Common myeloid progenitor, CD34-positive (primary cell): ENCODE measurements at places on chromosomes 2 and 18.
A peak's percentile ranks its signal among the peaks of the same experiment; 100 is the strongest.

DNA sequence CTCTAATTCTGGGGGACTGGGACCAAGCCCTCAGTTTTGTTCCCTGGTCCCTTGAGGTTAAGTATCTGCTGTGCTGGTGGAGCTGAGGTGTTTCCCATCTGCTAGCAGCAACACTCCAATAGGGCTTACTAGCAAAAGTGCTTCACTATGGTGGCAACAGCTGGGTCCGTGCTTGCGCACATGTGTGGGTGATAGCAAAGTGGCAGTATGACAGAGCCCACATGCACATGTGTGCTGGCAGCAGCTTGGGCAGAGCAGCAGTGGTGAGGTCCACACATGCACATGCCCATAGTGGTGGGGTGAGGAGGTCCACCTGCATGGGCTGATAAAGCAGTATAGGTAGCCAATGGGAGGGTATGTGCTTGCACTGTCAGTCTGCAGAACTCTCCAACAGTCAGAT is 1723.7 kb downstream of the SUCLG1 start:
- DNase-seq, result no peak

- DNase-seq, result no peak
Measured at GRCh38 chr2:95056461-95057459, 31.3 kb downstream of the MAL start.

- peak; percentile 67 for DNase-seq
Measured at GRCh38 chr2:162153608-162154224, 1.7 kb upstream of the GCG start.

DNA sequence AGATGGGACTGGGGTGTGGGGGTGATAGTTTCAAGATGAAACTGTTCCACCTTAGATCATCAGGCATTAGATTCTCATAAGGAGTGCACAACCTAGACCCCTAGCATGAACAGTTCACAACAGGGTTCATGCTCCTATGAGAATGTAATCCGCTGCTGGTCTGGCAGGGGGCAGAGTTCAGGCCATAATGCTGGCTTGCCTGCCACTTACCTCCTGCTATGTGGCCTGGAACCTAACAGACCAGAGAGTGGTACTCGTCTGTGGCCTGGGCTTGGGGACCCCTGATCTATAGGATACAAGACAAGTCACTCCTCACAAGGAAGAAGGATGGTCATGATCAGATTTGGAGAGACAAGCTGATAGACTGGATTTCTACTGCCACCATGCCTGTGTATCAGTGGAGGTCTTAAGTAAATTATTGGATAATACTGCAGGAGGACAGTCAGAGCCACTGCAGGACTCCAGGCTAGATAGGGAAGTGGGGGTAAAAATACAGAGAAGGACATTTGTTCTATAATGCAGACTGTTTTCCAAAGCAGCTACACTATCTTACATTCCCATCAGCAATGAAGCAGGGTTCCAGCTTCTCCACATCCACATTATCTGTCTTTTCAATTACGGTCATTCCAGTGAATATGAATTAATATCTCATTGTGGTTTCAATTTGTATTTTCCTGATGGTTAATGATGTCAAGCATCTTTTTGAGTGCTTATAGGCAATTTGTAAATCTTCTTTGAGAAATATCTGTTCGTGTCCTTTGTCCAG is 28.8 kb upstream of the APOB start:
- no peak for DNase-seq

DNA sequence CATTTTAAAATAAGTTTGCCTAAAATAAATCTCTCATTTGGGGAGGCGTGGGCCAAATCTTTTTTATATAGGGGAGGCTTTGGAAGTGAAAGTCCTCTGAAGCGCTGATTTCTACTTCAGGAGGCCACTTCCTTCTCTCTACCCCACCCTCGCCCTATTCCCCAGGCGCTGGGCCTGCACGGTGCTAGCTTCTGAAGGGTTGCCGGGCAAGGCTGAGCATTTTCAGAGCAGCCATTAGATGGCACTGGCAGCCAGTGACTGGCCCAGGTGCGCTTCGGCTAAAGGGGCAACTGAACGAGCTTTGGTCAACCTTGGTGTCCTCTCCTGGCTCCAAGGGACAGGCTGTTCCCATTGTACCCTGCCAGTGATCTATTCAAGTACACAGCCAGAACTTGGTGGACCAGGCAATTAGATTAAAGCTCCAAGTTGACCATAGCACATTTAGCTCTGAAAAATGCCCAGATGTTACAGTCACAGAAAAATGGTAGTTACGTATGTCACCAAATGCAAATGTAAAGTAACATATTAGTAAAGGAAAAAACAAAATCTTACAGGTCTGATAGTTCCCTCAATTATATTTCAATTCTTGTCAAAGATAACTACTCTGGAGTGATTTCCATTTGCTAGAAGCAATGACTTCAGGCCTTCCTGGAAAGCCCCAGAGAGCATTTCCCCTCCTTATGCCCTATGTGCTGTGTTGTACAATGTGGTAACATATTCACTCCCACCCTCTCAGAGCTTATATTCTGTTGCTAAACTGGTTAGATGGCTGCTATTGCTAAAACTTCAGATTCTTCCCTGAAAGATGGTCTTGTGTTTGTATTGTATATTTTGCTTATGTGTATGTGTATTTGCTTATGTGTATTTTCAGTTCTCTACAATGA is 2.1 kb downstream of the POMC start:
- peak; percentile 49 for DNase-seq

DNA sequence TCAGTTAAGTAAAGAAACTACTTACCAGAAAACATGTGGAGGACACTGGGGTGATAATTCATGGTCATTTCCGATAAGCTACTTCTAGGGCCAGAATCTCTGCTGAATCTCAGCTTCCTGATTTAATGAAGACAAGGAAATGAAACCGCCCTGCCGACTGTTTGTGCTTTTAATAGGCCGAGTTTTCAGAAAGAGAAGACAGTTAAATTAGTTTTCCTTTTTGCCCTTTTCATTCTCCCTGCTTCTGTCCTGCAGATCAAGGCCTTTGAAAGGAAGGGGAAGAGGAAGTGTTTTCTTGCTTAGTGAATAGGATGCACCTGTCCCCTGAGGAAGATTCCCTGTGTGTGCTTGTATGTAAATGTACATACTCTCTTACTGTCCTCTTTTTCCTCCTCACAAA is 126.6 kb downstream of the SH3RF3 start:
- no peak for DNase-seq

- DNase-seq, result no peak
Measured at GRCh38 chr2:6958616-6959235, 41.5 kb downstream of the RNF144A start.

DNA sequence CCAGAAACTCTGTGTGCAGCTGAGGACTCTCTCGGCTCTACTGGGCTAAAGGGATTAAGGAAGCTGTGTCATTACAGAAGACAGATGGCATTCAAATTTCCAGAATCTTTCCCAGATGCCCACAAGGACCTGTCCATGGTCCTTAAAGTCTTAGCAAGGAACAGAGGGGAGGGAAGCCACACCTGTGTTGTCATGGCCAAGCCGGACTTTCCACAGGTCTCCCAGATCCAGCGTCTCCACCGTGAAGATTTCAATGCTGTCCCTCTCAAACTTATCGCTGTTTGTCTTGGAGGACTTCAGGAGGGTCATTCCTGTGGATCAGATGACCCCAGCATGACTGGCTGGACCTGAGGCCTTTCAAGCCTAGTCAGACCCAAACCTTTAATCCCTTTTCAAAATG is 114.5 kb downstream of the LOXHD1 start:
- no peak for DNase-seq

DNA sequence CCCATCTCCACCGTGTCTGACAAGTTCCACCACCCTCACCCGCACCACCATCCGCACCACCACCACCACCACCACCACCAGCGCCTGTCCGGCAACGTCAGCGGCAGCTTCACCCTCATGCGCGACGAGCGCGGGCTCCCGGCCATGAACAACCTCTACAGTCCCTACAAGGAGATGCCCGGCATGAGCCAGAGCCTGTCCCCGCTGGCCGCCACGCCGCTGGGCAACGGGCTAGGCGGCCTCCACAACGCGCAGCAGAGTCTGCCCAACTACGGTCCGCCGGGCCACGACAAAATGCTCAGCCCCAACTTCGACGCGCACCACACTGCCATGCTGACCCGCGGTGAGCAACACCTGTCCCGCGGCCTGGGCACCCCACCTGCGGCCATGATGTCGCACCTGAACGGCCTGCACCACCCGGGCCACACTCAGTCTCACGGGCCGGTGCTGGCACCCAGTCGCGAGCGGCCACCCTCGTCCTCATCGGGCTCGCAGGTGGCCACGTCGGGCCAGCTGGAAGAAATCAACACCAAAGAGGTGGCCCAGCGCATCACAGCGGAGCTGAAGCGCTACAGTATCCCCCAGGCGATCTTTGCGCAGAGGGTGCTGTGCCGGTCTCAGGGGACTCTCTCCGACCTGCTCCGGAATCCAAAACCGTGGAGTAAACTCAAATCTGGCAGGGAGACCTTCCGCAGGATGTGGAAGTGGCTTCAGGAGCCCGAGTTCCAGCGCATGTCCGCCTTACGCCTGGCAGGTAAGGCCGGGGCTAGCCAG is 1.2 kb downstream of the ONECUT2 start:
- DNase-seq, result no peak

DNA sequence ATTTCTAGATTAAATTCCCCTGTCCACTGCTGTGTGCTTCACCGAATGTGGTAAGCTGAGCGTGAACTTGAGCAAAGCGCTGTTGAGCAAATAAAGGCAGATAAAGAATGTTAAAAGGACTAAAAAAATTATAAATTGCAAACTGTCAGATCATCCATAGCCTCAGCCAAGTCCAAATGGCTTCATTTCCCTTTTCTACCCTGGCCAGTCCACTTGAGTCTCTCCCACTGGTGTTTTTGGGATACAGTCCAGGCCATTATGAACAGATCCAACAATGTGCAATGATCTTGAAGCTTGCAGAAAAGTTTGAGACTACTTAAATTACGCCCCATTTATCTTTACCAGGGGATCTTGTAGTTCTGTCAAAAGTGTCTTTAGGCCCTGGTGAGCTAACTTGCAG is 254.6 kb upstream of the PIK3C3 start:
- no peak for DNase-seq

DNA sequence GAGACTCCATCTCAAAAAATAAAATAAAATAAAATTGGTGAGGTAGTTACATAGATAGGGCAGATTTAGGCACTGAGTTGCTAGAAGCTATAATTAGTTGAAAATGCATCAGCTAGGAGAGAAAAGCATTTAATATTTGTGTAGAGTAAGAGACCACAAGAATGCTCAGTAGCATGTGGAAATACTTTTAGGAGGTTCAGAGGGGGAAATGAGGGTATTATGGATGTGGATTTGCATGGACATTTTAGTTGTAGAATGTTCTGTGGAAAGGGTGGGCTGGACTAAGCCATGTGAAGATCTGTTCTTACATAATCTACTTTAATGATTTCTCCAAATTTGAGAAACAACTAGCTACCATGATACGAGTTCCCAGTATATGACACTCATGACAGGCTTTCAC is 95.5 kb downstream of the ATP9B start:
- no peak for DNase-seq

DNA sequence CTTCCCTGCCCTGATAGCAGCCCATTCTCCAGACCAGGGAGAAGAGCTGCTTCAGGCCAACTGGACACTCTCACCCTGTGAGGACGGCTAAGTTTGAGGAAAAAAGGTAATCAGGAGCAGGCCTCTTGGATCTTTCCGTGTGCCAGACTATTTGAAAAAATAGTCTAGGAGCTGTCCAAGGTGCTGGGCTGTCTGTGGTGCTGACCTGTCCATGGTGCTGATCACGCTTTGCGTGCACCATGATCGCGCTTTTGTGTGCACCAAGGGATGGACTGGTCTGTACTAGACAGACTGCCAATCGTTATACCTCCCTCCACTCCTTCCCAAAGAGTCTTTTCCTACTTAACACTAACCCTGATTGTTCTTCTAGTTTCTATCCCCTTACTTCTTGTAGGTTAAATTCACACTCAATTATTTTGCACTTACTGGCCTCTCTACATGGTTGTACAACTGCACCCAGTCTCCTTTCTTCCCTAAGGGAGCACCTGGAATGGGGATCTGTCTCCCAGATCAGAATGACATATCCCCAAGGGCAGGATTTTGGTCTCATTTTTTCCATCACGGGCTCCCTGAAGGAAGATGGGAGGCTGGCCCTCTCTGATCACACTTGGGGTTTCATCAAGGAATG is 295.4 kb downstream of the CELF4 start:
- peak; percentile 74 for DNase-seq

DNA sequence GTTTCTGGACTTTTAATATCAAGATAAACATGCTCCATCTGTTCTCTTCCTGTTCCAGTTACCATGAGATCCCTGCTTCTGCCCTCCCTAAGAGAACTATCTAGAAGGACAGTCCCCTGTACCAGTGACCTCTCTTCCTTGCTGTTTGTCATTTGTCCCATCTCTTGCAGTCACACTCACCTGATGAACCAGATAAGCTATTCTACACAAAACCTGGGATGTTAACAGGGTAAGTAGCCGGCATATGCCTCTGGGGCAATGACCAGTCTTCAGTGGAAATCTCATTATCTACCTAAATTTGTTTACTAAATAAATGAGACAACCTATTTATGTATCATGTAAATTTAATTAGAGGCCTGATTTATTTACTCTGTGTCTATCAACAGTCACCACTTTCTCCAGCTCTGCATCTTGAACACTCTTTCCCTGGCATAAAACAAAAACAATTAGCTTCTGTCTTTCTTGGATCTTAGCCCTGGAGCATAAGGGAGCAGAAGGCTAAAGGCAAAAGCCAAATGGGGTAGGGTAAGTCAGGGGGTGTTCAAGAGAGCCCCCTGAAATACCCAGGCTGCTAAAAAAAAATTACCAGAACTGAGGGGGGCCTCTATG is 337.7 kb downstream of the ALK start:
- DNase-seq, result no peak

DNA sequence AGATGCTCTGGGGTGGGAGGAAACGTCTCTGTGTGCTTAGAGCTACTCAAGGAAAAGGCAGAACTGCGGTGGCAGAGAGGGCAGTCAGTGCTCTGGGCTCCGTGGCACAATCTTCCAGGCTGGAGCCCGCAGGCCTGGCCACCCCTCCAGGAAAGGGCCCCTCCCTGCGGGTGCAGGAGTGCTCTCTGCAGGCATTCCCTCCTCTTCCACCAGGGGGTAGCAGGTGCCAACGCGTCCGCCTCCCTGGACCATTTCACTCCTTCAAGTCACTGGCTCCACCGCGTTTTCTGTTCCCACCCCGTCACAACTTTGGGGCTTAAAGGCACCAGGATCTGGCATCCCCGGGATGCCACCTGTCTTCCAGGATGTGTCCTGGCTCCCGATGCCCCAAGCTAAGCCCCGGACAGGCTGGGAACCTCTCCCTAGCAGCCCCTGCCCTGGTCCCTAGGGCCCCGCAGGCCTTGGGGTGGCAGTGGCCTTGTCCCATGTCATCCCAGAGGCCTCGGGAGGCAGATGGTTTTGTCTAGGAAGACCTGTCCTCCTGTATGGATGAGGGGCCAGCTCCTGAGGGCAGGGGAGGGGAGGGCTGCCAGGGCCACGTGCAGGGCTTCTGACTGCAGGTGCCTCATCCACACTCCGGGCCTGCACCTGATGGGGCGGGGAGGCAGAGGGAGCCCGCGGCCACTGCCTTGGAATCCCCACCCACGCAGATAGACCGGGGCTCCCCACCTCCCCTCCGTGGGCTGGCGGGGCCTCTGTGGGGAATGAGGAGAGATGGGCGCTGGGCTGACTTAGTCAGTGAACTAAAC is 26.4 kb downstream of the KCNIP3 start:
- no peak for DNase-seq

GRCh38 chr2:211085056-211085680 is 528.8 kb downstream of the CPS1 start:
- peak; percentile 11 for DNase-seq
